ENCODE measurements at places on chromosomes 2 and 18.

DNA sequence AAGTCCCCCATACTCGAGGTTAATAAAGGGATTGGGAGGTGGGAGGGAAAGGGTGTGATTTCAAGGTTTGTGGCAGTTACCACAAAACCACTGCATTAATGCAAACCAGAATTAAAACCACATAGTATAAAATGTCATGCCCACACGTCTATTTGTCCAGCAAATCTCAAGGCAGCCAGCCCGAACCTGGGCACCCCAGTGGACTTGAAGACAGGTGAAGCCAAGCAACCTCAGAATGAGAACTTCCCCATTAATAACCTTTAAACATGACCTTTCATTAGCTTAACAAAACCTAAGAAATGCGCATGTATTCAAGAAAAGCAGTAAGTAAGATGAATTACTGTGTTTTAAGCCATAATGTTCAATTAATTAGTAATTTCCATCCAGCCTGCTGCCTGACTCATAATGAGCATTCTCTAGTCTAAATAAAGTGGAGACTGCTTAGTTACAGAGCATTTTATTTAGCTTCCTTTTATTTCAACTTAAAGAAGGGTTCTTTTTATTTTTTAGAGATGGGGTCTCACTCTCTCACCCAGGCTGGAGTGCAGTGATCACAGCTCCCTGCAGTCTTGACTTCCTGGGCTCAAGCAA, 229.6 kb downstream of the FAM210A start:
- no peak for DNase-seq

DNA sequence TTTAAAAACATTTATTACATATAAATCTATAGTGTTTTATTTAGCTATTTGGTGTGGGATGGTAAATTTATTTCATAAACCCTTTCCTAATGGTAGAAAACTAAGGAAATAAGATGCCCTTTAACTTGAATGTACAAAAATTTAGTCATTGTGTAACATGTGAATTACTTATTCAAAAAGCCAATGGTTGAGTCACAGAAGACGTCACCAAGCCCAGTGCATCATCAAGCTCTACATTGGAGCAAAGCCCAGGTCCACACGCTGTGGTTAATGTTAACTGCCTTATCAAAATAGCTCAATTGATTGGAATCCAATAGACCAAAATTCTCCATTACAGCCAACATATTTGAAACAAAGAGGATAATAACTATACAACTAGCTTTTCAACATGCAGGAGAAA, 145.5 kb upstream of the LYPD1 start:
- no peak for DNase-seq

GRCh38 chr18:67385455-67385854, 131.1 kb downstream of the DSEL start:
- DNase-seq, result no peak

- no peak for DNase-seq
Measured at GRCh38 chr18:55605733-55606338, 17.8 kb upstream of the TCF4 start.

- DNase-seq, result no peak
Measured at GRCh38 chr2:165544897-165545296, 75.4 kb downstream of the CSRNP3 start.

GRCh38 chr2:61639721-61640120, 101.6 kb upstream of the XPO1 start:
- DNase-seq, result no peak

- no peak for DNase-seq
Measured at GRCh38 chr2:86347401-86347800, 10.0 kb upstream of the REEP1 start.

- no peak for DNase-seq
Measured at GRCh38 chr2:100887713-100888495, 68.0 kb downstream of the NPAS2 start.

- DNase-seq, result no peak
Measured at GRCh38 chr2:131034122-131035051, 58.9 kb downstream of the FAM168B start.

- peak; percentile 13 for DNase-seq
Measured at GRCh38 chr2:105545730-105546627, 147.1 kb upstream of the FHL2 start.

GRCh38 chr18:67794521-67794920, 278.0 kb upstream of the DSEL start:
- DNase-seq, result no peak

DNA sequence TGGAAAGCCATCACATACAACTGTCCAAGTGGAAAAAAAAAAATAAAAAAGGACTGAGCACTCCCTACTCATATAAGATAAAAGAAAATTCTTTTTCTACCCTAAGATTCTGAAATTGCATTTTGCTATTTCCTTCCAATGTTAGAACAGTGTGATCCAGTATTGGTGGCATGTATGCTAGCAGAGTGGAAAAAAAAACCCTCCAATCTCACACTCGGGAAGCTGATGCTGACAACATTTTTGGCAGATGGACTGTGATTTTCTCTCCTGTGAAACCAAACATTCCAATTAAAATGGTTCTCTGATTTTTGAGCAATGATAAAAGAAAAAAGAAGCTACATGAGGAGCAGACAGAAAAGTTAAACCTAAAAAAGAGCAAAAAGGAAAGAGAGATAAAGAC, 419.8 kb downstream of the DPP10 start:
- DNase-seq, result no peak

GRCh38 chr2:46914578-46915230, 902 bp downstream of the MCFD2 start:
- DNase-seq, result no peak

- DNase-seq, result no peak
Measured at GRCh38 chr2:54088719-54089118, 26.7 kb upstream of the ACYP2 start.

GRCh38 chr2:60100034-60100433, 453.4 kb downstream of the BCL11A start:
- DNase-seq, result no peak

DNA sequence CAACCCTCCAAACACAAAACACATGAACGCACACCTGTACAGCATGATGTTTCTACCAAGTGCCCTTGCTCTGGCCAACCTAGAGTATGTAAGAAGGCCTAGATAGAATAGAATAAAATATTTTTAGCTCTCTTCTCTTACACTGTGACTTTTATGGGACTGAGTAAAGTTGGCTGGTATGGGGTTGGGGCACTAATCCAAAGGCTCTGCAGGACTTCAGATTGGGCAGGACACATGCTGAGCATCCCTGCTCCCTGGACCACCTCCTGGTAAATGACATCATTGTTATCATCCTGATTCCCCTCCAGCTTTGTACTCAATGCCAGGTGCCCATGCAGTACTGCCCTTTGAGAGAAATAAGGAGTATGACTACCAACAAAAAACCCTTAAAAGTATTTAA, 322.2 kb downstream of the SLC8A1 start:
- no peak for DNase-seq

DNA sequence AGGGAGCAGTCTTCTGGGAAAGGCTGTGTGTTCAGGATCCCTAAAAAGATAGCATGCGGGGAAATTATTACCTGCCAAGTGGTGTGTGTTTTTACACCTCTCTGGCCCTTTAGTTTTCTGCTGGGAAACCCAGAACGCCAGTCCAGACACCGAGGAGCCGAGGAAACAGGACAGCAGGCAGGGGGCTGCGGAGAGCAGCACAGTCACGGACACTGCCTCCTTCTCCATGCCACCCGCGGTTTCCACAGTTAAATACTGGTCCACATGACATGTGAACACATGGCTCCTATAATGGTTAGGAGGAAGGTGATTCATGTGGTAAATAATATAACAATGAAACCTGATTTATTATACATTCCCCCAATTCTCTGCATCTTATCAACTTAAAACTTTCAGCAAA, 20.4 kb downstream of the CNOT11 start:
- DNase-seq, result no peak

DNA sequence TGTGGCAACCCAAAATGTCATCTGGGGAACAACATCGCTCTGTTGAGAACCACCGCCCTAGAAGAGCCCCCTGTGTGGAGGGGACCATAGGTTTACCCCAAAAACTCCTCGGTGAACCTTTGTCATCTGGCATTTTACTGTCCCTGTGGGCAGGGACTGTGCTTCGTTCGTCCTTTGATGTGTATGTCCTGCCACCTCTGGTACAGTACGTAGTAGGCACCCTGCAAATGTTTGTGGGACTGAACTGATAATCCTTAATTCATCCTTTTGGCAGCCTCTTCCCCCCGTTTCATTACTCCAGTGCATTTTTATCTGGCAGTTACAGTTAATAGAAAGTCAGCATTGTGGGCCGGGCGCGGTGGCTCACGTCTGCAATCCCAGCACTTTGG, 728 bp downstream of the NAPG start:
- DNase-seq, result no peak
